ENCODE measurements at places on chromosomes 5 and 9. TPM values are rescaled to one million over a fixed set of nuclear protein-coding genes. Genes with fewer than 3 reads are reported as not detected.

SPINK13 gene
- total RNA-seq: not detected

BARHL1 gene
- not detected for total RNA-seq

CHMP5 gene
- total RNA-seq: 68.5 TPM

FAM200C gene
- 7.3 TPM for total RNA-seq

PRLR gene
- 2.0 TPM for total RNA-seq

PCDHA9 gene
- 2.5 TPM for total RNA-seq

COMMD10 gene
- total RNA-seq: 33.7 TPM

IRX2 gene
- total RNA-seq: not detected

- no peak for DNase-seq
These were observed 44.8 kb downstream of the LIX1 start for GRCh38 chr5:97097326-97098230.

DNA sequence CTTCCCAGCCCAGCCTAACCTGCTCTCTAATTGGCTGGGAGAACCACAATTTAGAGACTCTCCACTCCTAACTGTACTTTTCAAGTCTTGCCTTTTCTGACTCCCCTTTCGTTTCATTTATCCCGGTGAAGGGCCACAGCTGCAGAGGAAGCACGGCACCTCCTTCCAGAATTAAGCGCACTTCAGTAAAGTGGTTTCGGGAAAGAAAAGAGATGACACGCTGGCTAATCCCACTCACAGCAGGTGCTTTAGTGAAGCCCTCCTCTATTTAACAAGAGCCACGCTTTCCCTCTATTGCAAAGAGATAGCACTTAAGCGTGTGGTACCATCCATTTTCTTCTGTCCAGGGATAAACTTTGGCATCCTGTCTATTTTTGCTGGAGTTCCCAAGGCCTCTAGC, 4.8 kb downstream of the DNAH5 start:
- DNase-seq: no peak

DNA sequence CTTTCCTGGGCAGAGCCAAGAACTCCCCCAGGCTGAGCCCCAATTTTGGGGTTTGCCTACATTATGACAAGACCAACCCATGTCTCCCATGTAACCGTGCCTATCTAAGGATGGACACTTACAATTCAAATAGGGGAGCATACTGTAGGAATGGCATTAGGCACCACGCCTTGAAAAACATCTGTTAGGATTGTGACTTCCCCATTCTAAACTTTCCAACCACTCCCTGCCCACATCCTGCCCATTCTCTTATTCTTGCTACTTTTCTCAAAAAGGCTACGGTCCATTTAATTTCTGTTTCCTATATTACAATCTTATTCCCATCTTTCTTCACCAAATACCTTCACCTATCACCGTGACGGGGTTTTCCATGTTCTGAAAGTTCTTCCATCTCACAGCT, 99.2 kb downstream of the LPAR1 start:
- DNase-seq: no peak

DNA sequence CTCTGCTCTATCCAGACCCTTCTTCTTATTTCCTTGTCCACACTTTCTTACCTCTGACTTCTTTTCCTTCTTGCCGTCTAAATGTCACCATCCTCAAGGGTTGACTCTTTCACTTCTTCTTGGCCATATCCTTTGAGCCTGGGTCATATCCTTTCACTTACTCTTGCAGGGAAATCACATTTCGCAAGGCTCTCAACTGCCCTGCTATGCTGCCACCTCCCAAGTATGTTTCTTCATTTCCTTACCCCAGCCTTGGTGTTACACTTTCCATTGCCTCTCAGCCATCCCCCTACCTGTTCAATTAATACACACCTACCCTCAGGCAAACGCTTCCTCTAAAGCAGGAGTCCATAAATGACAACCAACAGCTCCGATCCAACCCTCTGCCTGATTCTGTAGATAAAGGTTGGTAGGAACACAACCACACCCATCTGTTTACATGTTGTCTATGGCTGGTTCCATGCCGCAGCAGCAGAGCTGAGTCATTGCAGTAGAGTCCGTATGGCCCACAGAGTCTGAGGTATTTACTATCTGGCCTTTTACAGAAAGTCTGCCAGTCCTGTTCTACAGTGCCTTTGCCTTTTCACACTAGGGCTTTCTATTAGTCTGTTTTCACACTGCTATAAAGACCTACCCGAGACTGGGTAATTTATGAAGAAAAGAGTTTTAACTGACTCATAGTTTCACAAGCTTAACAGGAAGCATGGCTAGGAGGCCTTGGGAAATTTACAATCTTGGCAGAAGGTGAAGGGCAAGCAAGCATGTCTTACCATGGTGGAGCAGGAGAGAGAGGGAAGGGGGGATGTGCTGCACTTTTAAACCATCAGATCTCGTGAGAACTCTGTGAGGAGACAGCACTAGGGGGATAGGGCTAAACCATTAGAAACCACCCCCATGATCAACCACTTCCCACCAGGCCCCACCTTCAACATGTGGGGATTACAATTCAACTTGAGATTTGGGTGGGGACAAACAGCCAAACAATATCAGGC, 97.9 kb downstream of the SV2C start:
- DNase-seq: no peak

DNA sequence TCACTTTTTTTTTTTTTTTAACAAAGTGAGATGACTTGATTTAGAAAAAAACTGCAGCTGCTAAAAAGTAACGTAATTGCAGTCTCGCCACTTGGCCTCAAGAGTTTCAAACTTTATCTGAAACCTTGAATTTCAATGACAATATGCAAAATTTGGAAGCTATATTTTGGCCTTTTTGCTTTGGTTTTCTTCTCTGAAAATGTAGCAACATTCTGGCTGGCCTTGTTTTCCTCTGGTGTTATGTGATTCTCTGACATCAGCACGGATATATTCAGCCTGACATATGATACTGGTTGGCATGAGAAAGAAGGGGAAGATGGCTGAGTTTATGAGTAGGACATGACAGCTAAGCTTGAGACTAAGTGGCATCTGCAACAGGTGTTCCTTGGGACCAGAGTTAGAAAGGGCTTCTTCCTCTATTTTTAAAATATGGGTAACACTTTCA, 136.5 kb downstream of the MEF2C start:
- no peak for DNase-seq

DNA sequence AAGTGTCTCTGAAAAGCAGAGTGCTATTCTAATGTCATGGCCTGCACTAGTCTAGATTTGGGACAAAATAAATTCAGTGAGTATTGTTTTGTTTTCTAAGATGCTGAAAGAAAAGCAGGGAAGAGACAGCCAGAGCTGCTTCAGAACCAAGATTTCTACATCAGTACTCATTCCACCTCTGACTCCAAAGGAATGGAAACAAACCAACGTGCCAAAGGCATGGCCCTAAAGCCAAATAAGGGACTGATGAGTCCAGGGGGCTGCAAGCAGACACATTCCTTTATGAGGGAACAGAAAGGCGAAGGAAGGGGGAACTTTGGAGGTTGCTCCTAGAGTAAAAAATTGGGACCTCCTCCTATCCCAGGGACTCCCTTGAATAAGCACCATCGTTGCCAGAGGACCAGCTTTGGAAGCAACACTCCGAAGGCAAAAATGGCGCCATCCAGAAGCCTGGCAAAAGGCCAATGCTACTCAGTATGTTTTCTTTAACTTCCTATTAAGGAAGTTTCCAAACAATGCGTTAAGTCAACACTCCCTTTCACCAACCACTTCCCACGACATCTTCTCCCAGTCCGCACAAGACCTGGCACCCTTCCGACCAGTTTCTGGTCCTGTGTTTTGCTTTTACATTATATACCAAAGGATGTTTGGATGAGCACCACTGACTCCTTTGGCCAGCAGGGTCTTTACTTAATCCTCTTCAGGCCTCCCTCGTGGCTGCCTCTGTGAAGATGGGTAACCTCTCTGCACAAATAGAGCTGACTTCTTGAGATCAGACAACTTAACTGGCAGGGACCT, 31.6 kb downstream of the ADAM19 start:
- DNase-seq: no peak

DNA sequence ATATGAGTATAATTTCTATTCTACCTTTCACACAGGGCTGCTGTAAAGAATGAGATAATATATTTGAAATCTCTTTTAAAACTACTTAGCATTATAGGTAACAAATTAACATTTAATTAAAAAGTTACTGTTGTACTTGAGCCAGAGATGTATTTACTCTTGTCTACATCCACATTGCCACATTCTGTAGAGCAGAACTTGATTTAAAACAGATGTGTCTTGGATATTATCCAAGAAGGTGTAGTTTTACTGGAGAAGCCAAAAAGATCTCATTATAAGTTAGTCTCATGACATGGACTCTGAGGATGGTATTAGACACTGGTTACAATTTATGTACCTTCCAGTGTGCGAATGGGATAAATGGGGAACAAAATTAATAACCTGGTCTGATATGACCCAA, 293.1 kb upstream of the CCNH start:
- DNase-seq: no peak

DNA sequence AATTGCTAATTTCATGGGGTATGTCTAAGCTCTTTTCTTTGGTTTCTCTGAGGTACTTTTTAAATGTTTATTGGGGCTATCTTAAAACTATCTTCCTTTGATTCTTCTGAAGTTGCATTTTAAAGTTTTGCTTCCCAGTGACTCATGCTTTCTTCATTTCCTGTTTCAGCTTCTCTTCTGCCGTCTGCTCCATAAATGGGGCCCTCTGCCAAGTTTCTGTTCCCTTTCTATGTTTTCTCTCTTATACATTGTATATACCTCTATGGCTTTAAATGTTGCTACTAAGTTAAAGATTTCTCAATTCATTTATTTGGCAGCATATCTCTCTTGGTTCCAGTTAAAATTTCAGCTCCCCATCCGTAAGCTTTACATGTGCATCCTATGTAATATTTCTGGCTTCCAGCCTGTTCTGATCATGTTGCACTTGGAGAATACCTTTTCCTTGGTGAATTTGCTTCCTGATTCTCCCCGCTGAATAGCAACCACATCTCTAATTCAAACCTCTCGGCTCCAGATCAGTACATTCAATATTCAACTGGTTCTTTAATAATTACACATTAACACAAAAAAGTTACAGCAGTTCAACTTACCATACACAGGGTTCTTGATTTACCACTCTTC, 125.3 kb downstream of the ST8SIA4 start:
- no peak for DNase-seq

GRCh38 chr5:116152169-116152568, 67.3 kb downstream of the COMMD10 start:
- no peak for DNase-seq

- DNase-seq: no peak
These were observed 14.7 kb upstream of the MLLT3 start for GRCh38 chr9:20636888-20637440.

DNA sequence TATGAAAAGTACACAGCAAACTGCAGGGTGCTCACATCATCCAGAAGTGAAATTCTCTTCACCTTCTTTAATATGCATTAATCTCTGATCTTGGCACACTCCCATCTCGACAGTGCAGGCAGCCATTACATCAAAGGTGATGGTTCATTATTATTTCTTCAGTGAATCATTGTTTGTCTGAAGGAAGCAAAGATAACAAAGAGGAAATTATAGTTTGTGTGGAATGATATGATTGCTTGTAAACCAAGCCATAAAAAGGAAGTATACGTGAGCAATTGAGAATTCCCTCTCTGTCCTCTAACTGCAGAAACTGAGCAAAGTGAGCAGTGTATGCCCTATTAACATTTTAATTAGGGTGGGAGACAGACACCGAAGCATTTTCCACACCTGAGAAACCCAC, 171.6 kb upstream of the PPP1R2B start:
- no peak for DNase-seq

- DNase-seq: no peak
These were observed 218.5 kb downstream of the TAF11L14 start for GRCh38 chr5:17852740-17853139.

GRCh38 chr5:157248821-157249470, 17.0 kb upstream of the CYFIP2 start:
- DNase-seq: no peak

- DNase-seq: no peak
These were observed 154.3 kb downstream of the GABRG2 start for GRCh38 chr5:162221910-162222309.

- no peak for DNase-seq
These were observed 86.2 kb downstream of the GIN1 start for GRCh38 chr5:103033696-103034095.

- DNase-seq: no peak
These were observed 58.9 kb downstream of the SUSD1 start for GRCh38 chr9:112115970-112116753.

GRCh38 chr9:114856215-114856941, 50.5 kb upstream of the TNFSF15 start:
- DNase-seq: no peak

DNA sequence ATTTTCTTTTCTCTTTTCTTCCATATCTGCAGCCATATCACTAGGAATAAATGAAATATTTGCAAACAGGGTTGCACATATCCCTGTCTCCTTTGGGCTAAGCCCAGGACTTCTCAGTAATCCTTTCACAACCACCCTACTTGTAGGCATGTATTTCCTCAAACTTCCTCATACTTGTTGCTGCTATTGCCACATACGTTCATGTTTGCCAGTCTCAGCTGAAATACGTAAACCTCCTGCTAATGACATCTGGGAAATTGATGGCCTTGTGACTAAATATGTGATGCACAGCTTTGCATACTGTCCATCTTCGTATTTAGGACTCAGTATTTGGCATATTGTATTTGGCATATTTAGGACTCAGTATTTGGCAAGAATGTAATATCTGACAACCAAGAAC, 224.6 kb downstream of the PLK2 start:
- DNase-seq: no peak

DNA sequence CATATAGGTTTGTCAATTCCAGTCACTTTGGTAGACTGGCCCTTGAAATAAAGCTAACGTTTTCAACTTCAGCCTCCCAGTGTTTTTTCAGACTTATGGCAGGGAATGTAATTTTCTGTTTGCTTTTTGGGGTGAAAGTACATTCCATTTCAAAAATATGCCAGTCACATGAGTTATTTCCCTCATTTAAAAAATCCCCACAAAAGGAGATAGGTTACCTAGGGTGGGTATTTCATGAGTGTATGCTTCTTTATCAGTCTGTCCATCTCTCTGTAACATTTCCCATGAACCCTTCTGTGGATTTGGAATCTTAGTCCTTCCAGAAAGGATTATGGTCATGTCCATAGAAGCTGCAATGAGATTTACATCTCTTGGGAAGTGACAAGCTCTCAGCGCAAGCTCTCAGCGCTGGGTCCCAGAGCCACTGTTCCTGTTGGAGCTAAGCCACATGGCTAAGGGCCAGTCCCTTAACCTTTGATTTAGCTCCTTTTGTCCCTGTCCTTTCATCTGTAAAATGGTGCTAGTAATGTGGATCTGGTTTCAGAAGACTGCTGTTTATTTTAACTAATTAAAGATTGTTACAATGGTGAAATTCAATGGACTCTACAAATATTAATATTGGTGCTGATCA, 294.9 kb downstream of the NR3C1 start:
- no peak for DNase-seq

GRCh38 chr9:70257991-70258691, 637 bp upstream of the SMC5 start:
- no peak for DNase-seq

GRCh38 chr9:136111910-136112309, 6.8 kb downstream of the TMEM250 start:
- no peak for DNase-seq

GRCh38 chr9:34536685-34537084, 13.9 kb upstream of the ENHO start:
- DNase-seq: no peak

GRCh38 chr5:392431-392988, 50.5 kb upstream of the EXOC3 start:
- DNase-seq: no peak

- no peak for DNase-seq
These were observed 2.9 kb downstream of the NTNG2 start for GRCh38 chr9:132164604-132165362.

All from dorsolateral prefrontal cortex (tissue), 122 donors.